IMR-90 (cell line): ENCODE measurements at places on chromosomes 6 and 20. TPM values are rescaled to one million over a fixed set of nuclear protein-coding genes. Genes with fewer than 3 reads are reported as not detected.

PNLDC1 gene
- not detected in 2 replicates for total RNA-seq

CLPSL2 gene
- total RNA-seq: not detected in 2 replicates

TBXT gene
- not detected in 2 replicates for total RNA-seq

TSHZ2 gene
- total RNA-seq: under 0.01 TPM in 1 of 2 replicates, not detected in the other

FAM83C gene
- total RNA-seq: not detected in 2 replicates

GRCh38 chr20:17344790-17345189 is 118.0 kb downstream of the PCSK2 start:
- DNase-seq: no peak
- H3K36me3 ChIP-seq: no peaks in the 10 kb centered on the region
- no peaks in the 10 kb centered on the region; the same call in 1 of the 2 replicates for H3K27me3 ChIP-seq
- H3K4me1 ChIP-seq: peaks cover 4% of the 10 kb centered on the region; the same call in 1 of the 2 replicates

- no peak overlapping the region for H3K27ac ChIP-seq
- no peaks in the 10 kb centered on the region for H3K27me3 ChIP-seq
- H3K36me3 ChIP-seq: peaks cover 5% of the 10 kb centered on the region
- H3K4me3 ChIP-seq: no peak overlapping the region
- no peak for DNase-seq
Observed at GRCh38 chr6:16540804-16541752, 220.2 kb downstream of the ATXN1 start.

DNA sequence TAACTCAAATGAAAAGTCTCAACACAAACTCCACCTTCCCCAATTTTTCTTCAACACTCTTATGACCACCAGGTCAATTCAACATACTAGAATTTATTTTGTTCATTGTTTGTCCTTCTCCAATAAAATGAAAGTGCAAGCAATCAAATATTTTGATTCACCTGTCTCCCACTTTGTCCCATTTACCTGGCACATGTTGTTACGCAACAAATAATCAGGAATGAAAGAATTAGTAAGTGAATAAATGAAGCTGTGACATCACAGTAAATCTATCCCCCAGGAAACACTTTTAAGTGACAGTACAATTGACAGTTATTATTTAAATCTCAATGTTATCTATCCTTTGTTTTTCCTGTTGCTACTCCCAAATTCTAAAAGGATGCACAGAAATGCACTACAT is 393.7 kb upstream of the OPRM1 start:
- no peaks in the 10 kb centered on the region for H3K4me1 ChIP-seq
- no peak overlapping the region for H3K4me3 ChIP-seq
- DNase-seq: no peak
- no peak overlapping the region for H3K27ac ChIP-seq
- no peaks in the 10 kb centered on the region for H3K36me3 ChIP-seq
- no peaks in the 10 kb centered on the region for H3K27me3 ChIP-seq

DNA sequence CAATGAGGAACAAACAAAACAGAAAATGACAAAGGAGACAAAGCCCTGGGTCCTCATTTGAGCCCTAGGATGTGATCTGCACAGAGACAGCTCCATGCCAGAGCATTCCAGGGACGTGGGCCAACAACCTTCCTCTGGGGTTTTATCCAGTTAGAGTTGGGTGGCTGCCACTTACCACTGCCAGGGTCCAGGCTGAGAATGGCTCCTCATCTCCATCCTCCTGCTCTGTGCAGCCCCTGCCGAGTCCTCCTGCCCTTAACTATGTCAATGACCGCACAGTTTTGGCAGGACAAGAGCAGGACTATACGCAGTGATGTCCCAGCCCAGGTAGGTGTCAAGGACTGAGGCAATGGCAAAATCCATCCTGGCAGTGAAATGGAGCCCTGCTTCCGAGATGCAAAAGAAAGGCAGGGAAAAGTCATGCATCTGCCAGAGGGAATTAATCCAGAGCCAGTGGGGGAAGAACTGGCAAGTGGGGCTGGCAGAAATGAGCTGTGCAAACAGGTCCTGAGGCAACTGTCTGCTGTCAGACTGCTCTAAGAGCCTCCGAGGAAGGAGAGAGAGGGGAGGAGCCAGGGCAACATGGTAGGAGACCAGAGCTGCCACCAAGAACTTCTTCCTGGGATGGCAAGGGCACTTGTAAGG is 449.4 kb downstream of the PTPRT start:
- no peak overlapping the region for H3K4me3 ChIP-seq
- no peak for DNase-seq
- H3K4me1 ChIP-seq: no peaks in the 10 kb centered on the region
- H3K27ac ChIP-seq: no peak overlapping the region
- H3K36me3 ChIP-seq: no peaks in the 10 kb centered on the region
- H3K27me3 ChIP-seq: no peaks in the 10 kb centered on the region

DNA sequence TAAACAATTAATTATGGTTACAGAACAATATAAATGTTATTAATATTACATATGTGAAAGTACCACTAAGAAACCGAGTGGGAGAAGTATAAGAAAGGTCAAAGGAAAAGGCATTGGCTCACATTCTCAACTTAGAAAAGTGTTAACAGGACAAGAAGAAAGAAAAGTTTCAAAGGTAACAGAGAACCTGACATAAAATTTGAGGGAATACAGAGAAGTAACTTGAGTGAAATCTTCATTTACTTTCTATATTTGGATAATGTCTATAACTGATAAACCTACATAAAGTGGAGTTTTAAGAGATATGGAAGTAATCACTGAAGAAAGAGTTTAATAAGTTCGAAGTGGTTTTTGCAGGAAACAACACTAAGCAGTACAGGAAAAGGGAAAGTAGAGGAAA is 30.1 kb downstream of the REPS1 start:
- H3K36me3 ChIP-seq: no peaks in the 10 kb centered on the region
- H3K4me3 ChIP-seq: no peak overlapping the region
- DNase-seq: no peak
- H3K27me3 ChIP-seq: no peaks in the 10 kb centered on the region

DNA sequence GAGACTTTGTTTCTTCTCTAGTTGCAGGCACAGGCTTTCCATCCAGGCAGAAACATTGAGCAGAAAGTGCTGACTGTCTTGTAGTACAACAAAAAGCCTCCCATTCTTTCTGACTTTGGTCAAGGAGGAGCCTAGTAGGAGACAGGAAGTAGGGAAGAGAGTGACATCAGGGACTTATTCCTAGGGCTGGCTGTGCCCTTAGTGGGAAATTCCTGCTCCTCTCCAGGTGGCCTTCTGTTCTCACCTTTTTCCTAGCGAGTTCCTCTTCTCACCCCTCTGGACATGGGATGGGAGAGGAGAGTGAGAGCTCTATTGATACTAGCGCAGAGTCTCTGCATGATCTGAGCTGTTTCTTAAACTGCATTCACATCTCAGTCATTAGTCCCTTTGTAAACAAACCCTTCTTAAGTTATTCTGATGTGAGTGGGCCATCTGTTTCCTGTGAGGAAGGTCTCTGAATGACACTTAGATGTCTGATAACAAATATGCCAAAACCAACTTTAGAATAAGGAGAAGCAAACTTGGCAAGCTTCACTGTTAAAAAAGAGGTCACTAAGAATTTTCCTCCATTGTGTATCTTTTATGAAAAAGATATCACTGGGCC is 455.0 kb downstream of the GJA1 start:
- no peak overlapping the region for H3K4me3 ChIP-seq
- DNase-seq: no peak
- no peak overlapping the region for H3K27ac ChIP-seq
- H3K27me3 ChIP-seq: no peaks in the 10 kb centered on the region
- H3K4me1 ChIP-seq: peaks cover 7% of the 10 kb centered on the region
- no peaks in the 10 kb centered on the region for H3K36me3 ChIP-seq

DNA sequence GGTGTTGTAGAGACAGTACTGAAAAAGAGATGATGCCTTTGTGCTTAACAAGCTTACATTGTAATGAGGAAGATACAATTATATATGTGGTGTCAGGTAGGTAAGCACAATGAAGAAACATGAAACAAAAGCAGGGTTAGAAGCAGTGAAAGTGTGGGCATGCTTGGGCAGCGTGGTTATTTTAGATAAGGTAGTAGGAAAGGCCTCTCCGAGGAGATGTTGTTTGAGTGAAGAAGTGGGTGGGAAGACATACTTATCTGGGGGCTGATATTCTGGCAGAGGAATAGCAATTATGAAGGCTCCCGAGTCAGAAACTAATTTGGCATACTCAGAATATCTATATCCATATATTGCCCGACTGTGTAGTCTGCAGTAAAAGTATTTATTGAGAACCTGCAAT is 4.7 kb downstream of the CDKAL1 start:
- peaks cover 3% of the 10 kb centered on the region; the same call in 1 of the 2 replicates for H3K36me3 ChIP-seq
- no peak overlapping the region for H3K4me3 ChIP-seq
- H3K27ac ChIP-seq: no peak overlapping the region
- no peaks in the 10 kb centered on the region for H3K27me3 ChIP-seq

- no peak for DNase-seq
- no peaks in the 10 kb centered on the region for H3K36me3 ChIP-seq
- H3K27me3 ChIP-seq: no peaks in the 10 kb centered on the region
- no peak overlapping the region for H3K4me3 ChIP-seq
Observed at GRCh38 chr6:167407239-167408064, 82.6 kb downstream of the TTLL2 start.

- H3K4me1 ChIP-seq: no peaks in the 10 kb centered on the region
- H3K27me3 ChIP-seq: peaks cover 10% of the 10 kb centered on the region
- DNase-seq: no peak
- H3K4me3 ChIP-seq: no peak overlapping the region
- no peaks in the 10 kb centered on the region for H3K36me3 ChIP-seq
Observed at GRCh38 chr6:90465686-90466085, 121.2 kb downstream of the MAP3K7 start.

DNA sequence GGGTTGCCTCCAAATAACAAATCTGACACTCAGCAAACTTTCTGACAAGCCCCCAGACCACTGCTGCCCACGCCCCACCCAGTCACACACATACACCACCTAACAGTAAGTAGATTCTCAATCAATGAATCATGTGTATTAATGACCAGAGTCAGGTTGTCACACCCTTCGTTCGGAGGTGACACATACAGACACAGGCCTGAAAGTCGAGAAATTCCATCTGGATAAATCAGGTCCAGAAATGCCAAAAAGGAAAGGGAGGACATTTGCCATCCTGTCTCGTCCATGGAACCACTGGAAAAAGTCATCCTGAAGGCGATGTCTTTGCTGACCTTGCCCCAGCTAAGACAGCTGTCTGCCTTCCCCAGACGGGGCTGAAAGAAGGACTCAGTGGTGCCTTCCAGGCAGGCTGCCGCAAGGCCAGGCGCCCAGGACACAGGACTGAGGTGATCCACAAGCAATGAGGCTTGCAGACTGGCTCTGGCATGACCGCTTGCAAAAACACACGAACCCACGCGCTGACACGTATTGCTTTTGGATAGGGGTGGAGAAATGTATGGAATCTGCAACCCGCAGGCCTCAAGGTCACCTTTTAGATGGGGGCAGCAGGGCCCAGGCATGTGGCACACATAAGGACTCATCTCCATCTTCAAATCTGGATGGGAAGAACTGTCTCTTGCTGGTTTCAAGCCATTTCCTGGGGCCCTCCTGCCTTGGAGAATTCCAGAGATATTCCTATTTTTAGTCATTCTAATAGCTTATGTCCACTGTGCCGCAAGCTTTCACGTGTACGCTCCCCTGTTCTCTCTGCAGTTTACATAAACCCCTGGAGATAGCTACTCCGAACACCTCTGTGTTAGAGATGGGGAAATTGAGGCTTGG is 9.0 kb downstream of the NFATC2 start:
- no peaks in the 10 kb centered on the region for H3K27me3 ChIP-seq
- peak; percentile 69 for DNase-seq
- H3K4me3 ChIP-seq: no peak overlapping the region
